Kidney (tissue), 22 donors: ENCODE measurements at places on chromosomes 12 and 14. TPM values are rescaled to one million over a fixed set of nuclear protein-coding genes. Genes with fewer than 3 reads are reported as not detected.

DNA sequence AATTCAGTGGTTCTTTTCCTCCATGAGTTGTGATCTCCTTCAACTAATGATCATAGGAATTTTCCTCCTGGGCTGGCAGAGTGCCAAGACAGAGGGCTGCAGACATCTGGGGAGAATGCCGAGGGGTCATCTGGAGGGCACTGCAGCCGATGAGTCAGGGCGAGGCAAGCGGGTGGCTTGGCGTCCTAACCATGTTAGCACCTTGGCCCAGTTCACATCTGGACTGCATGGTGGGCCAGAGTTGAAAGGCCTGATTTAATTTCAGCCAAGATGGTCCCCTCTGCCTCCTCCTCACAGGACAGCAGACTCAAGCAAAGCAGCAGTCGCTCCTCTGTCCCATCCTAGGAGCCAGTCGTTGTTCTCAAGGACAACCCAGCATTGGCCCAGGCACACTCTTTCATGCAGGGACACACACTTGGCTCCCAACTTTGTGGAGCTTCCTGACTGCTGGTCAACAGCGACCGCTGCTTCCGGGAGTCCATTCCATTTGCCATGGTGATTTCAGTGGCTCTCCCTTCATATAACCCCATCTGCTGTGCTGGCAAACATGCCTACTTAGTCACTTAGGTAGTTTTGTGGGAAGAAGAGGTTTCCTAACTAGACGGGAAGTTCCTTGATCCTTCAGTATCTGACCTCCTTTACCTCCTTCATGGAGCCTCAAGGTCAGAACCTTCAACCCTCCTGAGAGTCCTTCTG, 161.8 kb downstream of the TTC8 start:
- no peaks in the 10 kb centered on the region for H3K4me1 ChIP-seq
- no peak overlapping the region for H3K4me3 ChIP-seq
- no peaks in the 10 kb centered on the region for H3K36me3 ChIP-seq
- no peak overlapping the region for H3K27ac ChIP-seq

GRCh38 chr14:61609191-61609843, 86.0 kb upstream of the HIF1A start:
- DNase-seq: peak; percentile 34
- no peaks in the 10 kb centered on the region for H3K36me3 ChIP-seq
- no peaks in the 10 kb centered on the region for H3K4me1 ChIP-seq

DNA sequence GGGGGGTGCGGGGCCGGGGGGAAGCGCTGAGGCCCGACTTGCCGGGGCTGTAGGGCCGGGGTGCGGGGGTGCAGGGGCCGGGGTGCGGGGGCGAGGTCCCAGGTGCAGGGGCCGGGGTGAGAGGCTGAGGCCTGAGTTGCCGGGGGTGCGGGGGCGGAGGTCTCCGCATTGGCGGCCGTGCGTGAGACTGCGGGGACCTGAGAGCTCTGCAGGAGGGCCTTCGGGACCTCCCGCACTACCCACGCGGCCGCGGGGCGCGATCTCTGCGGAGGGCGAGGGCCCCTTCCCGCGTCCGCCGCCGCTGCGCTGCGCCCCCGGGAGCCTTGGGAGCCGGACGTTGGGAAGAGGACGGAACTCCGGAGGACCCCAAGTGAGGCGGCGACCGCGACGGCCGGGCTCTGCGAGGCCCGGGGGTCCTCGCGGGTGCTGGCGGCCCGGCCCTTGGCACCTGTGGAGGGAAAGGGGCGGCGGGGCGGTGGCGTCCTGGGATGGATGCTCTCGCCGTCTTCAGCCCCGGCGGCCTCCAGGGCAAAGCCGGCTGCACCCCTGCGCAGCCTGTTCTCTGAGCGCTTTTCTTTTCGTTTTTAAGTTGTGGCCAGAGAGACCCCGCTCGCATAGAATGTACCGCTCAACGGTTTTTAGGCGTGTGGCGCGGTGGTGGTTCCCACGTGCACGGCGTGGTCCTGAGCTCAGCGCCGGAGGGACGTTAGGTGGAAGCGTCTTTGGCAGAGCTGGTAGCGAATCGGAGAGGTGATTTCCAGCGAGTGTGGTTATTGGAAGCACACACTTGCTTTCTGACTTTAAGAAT, 1.3 kb downstream of the PIWIL1 start:
- H3K36me3 ChIP-seq: no peaks in the 10 kb centered on the region
- H3K27me3 ChIP-seq: peaks cover 16% of the 10 kb centered on the region
- DNase-seq: no peak
- no peak overlapping the region for H3K4me3 ChIP-seq

DNA sequence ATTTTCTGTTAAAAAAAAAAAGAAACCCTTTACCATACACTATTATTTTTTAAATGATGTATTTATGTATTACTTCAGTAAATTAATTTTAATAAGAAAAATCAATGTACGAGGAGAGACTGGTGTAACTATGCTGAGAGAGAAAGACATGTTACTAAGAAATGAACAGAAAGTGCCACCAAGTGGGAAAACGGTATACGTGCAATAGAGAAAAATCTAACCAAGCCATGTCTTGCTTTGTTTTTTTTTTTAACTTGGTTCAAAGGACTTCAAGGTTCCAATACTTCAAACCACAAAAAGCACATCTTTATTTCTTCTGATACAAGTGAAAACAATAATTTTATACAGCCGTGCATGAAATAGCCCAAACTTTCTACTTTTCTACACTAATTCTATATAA, 22.9 kb downstream of the NDUFA12 start:
- no peak overlapping the region for H3K27ac ChIP-seq
- peaks cover 4% of the 10 kb centered on the region for H3K36me3 ChIP-seq
- peak; percentile 51 for DNase-seq
- H3K27me3 ChIP-seq: no peaks in the 10 kb centered on the region
- H3K4me1 ChIP-seq: no peaks in the 10 kb centered on the region

GRCh38 chr14:50012644-50013043, 103.7 kb downstream of the VCPKMT start:
- no peaks in the 10 kb centered on the region for H3K4me1 ChIP-seq
- no peaks in the 10 kb centered on the region for H3K27me3 ChIP-seq
- H3K36me3 ChIP-seq: no peaks in the 10 kb centered on the region
- no peak for DNase-seq

GRCh38 chr14:42198010-42198409, 591.3 kb downstream of the LRFN5 start:
- no peak overlapping the region for H3K27ac ChIP-seq
- H3K4me1 ChIP-seq: no peaks in the 10 kb centered on the region
- no peak overlapping the region for H3K4me3 ChIP-seq
- H3K27me3 ChIP-seq: no peaks in the 10 kb centered on the region

GRCh38 chr14:47332939-47333338, 342.5 kb downstream of the MDGA2 start:
- H3K4me3 ChIP-seq: no peak overlapping the region
- DNase-seq: no peak
- H3K27ac ChIP-seq: no peak overlapping the region
- no peaks in the 10 kb centered on the region for H3K4me1 ChIP-seq
- no peaks in the 10 kb centered on the region for H3K36me3 ChIP-seq

DNA sequence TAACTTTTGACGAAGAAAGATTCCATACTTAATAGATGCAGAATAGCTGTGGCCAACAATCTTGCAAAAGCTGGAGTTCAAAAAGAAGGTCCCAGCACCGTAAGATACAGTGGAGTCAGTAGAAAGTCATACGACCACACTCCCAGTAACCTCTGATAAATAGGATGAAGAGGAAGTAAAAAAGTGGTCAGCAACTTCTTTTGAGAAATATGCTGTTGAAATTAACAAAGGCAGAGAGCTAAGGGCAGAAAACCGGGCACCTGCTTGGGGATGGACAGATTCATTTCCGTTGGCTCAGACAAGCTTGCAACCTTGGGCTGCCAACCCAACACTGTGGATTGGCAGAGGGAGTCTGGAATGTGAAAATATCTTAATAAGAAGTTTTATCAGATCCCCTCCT, 40.0 kb downstream of the BTG1 start:
- DNase-seq: no peak
- H3K4me3 ChIP-seq: no peak overlapping the region
- no peaks in the 10 kb centered on the region for H3K27me3 ChIP-seq
- H3K27ac ChIP-seq: no peak overlapping the region
- no peaks in the 10 kb centered on the region for H3K36me3 ChIP-seq
- no peaks in the 10 kb centered on the region for H3K4me1 ChIP-seq

DNA sequence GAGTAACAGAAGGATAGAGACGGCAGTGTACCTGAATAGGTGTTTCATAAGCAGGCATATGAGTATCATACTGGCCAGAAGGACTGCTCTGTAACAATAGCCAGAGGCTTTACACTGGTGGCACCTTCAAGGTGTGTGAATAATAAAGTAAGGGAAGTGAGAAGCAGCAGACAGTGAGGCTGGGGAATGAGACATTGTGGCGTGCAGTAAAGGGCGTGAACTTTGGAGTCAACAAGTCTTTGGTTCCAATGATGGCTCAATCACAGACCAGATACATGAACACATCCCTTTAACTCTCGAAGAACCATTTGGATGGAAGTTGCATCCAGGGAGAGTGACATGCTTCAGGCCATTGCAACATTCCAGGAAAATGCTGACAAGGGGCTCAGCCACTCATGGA, 32.0 kb upstream of the CCND2 start:
- H3K27ac ChIP-seq: no peak overlapping the region
- H3K36me3 ChIP-seq: no peaks in the 10 kb centered on the region
- no peak for DNase-seq
- H3K4me1 ChIP-seq: no peaks in the 10 kb centered on the region
- H3K4me3 ChIP-seq: no peak overlapping the region
- H3K27me3 ChIP-seq: no peaks in the 10 kb centered on the region

DNA sequence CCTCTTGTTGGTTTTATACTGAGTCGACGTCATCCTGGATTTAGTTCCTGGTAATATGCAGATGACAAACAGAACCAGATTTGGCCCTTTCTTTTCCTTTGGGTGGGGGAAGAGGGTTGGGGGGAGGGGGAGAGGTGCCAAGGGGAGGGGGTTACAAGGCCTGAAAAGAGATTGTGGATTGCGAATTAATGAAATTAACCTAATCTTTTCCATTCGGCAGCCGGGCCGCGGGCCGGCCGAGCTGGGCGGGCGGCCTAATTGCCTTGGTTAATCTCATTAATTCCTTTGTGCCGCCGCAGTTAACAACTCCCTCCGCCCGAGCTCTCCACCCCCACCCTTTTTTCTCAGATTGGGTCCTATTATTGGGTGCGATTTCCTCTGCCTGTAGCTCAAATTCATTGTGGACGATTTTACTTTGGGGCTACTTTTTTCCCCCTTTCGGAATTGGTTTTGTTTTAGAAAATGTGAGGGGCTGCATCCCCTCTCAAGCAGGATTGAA, 387 bp upstream of the GSC start:
- H3K4me3 ChIP-seq: no peak overlapping the region
- no peak for DNase-seq
- H3K36me3 ChIP-seq: no peaks in the 10 kb centered on the region
- H3K27ac ChIP-seq: no peak overlapping the region
- peaks cover 3% of the 10 kb centered on the region for H3K4me1 ChIP-seq
- H3K27me3 ChIP-seq: peaks cover 75% of the 10 kb centered on the region

GRCh38 chr14:90785471-90785870, 30.8 kb downstream of the TTC7B start:
- H3K4me3 ChIP-seq: no peak overlapping the region
- H3K27ac ChIP-seq: no peak overlapping the region
- H3K36me3 ChIP-seq: no peaks in the 10 kb centered on the region
- no peak for DNase-seq

GRCh38 chr12:120800665-120801064, 75.0 kb downstream of the ACADS start:
- DNase-seq: no peak
- H3K27me3 ChIP-seq: no peaks in the 10 kb centered on the region
- no peaks in the 10 kb centered on the region for H3K4me1 ChIP-seq
- H3K27ac ChIP-seq: no peak overlapping the region
- no peak overlapping the region for H3K4me3 ChIP-seq
- no peaks in the 10 kb centered on the region for H3K36me3 ChIP-seq

DNA sequence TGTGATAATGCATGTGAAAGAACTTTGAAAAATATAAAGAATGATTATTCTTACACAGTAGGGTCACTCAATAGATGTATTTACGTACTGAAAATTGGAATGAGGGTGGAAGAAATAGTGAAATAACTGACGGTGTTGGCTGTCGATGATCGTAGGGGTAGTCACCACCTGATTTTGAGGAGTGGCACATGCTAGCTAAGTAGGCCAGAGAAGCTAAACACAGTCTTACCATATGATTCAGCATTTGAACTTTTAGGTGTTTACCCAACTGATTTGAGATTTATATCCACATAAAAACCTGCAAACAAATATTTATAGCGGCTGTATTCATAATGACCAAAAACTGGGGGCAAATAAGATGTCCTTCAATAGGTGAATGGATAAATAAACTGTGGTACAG, 47.6 kb upstream of the HIF1A start:
- no peak for DNase-seq
- no peak overlapping the region for H3K27ac ChIP-seq
- no peaks in the 10 kb centered on the region for H3K36me3 ChIP-seq
- H3K4me3 ChIP-seq: no peak overlapping the region

DNA sequence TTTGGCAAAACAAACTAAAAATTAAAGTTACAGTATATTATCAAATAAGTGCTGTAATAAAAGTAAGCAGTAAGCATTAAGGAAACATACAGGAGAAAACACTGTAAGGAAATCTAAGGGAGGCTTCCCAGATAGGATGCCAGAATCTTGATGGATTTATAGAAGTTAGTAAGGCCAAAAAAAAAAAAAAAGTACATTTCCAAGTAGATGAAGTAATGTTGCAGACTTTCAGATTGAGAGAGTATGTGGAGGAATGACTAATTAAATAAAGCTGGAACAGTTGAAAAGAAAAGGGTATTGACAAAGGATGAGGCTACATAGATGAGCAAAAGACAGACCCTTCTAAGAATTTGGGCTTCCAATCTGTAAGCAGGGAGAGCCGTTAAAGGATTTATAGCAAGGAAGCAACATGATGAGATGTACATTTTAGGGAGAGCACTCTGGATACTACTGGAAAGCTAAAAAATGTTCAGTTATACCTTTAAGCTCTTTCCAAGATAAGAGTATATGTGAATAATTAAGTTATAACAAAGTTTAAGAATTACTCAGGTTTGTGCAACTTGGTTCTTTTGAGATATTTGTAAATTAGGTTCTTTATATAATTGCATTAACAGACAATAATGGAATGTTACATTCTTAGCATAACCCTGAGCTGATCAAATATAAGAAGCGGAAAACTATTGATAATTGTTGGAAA, 87.5 kb upstream of the MON2 start:
- no peaks in the 10 kb centered on the region for H3K27me3 ChIP-seq
- H3K4me1 ChIP-seq: no peaks in the 10 kb centered on the region
- no peak for DNase-seq

DNA sequence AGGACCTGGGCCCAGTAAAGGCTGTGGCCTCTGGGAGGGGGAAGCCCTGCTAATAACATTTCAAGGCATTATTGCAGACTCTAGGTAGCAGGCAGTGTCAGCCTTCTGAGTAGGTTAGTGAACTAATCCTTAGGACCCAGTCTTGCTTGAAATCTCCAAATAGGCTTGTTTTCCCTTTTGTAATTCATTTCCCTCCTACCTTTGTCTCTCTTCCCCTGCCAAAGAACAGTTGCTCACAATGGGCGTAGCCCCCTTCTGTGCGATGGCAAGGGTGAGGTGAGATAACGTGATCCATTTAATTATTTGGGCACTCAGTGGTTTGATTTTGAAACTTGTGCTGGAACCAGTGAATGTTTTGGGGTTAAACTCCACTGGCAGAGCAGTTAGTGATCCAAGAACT, 10.9 kb downstream of the PELI2 start:
- DNase-seq: no peak
- no peaks in the 10 kb centered on the region for H3K36me3 ChIP-seq
- no peak overlapping the region for H3K4me3 ChIP-seq
- H3K4me1 ChIP-seq: no peaks in the 10 kb centered on the region
- no peak overlapping the region for H3K27ac ChIP-seq
- no peaks in the 10 kb centered on the region for H3K27me3 ChIP-seq

Gene SERPINA5
- 522 TPM for polyA plus RNA-seq

Gene TMTC1
- polyA plus RNA-seq: 10.9 TPM

Gene FAM222A
- 12.5 TPM for polyA plus RNA-seq

Gene CAND1
- polyA plus RNA-seq: 28.8 TPM

Gene TSHR
- not detected for polyA plus RNA-seq

Gene KRAS
- polyA plus RNA-seq: 7.5 TPM
